ENCODE measurements at places on chromosomes 4 and X. TPM values are rescaled to one million over a fixed set of nuclear protein-coding genes. Genes with fewer than 3 reads are reported as not detected.

- no peak for DNase-seq
These were observed 286.5 kb downstream of the EPHA5 start for GRCh38 chr4:65383589-65384305.

- DNase-seq = no peak
These were observed 246.6 kb upstream of the AADAT start for GRCh38 chr4:170336238-170336775.

DNA sequence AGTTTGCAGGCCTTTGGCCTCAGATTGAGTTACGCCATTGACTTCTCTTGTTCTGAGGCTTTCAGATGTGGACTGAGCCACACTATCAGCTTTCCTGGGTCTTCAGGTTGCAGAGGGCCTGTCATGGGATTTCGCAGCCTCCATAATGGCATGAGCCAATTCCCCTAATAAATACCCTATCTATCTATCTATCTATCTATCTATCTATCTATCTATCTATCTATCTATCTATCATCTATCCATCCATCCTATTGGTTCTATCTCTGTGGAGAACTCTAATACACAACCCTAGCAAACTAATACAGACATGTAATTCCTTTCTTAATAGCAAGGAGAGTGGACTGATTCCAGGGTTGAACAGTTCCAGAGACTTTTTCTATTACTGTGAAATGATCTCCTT is 9.5 kb upstream of the STIM2 start:
- DNase-seq = no peak

GRCh38 chr4:109119852-109120251 is 182.6 kb downstream of the COL25A1 start:
- no peak for DNase-seq

DNA sequence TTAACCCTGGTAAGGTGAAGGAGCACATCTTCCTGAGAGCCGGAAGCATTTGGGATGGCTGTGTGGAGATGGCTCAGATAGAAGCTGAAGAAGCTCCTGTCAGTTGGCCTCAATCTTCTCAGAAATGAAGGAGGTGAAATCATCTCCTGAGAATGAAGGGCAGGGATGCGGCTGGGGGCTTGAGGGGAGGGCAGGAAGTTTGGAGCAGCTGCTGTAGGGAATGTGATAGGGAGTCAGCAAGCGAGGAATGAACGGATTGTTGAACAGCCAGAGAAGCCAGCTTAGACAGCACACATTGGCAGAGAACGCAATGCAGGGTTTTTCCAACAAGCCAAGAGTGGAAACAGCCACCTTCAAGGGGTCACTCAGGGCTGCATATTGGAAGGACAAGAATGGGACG is 10.0 kb downstream of the KCNE5 start:
- DNase-seq = no peak

GRCh38 chrX:130393451-130394074 is 8.1 kb upstream of the GPR119 start:
- DNase-seq = peak; percentile 26

GRCh38 chrX:47634871-47635575 is 5.3 kb upstream of the CFP start:
- DNase-seq = no peak

GRCh38 chr4:94126669-94127068 is 81.0 kb upstream of the SMARCAD1 start:
- DNase-seq = no peak

- DNase-seq = no peak
These were observed 406.8 kb downstream of the SLITRK2 start for GRCh38 chrX:146224442-146224841.

- DNase-seq = no peak
These were observed 193.6 kb downstream of the SOWAHB start for GRCh38 chr4:76704133-76704881.

DNA sequence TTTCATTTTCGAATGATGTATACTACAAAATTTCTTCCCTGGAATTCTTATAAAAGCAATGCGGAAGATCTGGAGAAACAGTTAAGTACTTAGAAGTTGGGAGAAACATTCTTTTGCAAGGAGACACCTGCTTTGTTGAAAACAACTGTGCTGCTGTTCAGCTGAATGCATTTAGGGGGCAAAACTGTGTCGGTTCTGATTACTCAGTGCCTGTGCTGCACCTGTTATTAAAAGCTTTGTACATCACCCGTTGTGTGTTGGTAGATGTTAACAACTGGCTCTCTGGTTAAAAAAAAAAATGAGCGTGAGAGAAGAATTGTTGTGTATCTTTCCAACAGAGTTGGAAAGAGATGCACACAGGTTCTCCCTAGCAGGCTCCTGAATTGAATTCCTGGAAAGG is 184.1 kb upstream of the HHIP start:
- no peak for DNase-seq

DNA sequence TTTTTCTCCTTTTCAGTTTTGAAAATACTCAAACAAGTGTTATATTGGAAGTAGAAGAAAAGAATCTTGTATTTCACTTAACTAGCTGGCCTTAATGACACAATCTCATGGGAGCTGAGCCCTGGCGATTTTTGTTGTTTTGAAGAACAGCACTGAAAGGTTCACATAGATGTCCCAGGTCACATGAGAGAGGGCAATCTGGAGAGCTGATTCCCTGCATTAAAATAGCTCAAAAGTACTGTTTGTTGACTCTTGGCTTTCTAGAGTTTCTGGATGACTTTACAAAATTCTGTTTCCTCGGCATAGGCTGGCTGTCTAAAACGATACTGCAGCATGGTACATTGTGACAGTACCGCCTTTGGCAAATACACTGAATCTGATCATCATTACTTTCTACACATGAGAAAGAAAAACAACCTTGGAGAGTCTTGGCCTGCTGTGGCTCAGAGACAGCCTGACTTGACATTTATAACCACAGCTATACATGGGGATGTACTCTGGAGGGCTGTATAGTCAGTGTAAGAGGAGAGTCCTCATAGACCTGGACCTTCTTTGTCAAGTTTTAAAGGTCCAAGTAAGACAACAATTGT is 119.8 kb upstream of the PDLIM3 start:
- DNase-seq = no peak

- DNase-seq = no peak
These were observed 19.3 kb downstream of the SEL1L3 start for GRCh38 chr4:25843340-25844097.

GRCh38 chr4:25702848-25703247 is 47.2 kb downstream of the SLC34A2 start:
- peak; percentile 4 for DNase-seq

GRCh38 chr4:88286897-88287296 is 2.5 kb upstream of the PPM1K start:
- no peak for DNase-seq

DNA sequence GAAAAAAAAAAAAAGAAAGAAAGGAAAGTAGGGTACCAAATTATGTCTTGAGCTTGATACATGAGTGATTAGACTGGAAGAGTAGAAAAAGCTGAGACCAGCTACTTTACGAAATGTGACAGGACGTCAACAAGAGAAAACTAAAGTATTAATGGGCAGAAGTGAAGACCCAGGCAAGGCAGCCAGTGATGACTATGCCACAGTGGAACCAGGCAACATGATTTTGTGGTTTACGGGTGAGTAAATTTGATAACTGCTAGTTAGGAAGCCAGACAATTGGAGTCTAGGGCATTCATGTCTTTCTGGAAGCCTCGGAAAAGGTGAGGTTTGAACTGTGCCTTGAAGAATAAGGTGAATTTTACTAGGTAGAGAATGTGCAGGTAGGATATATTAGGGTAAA is 326.4 kb downstream of the TENM3 start:
- no peak for DNase-seq

- no peak for DNase-seq
These were observed 388.1 kb upstream of the IGFBP7 start for GRCh38 chr4:57498251-57498650.

DNA sequence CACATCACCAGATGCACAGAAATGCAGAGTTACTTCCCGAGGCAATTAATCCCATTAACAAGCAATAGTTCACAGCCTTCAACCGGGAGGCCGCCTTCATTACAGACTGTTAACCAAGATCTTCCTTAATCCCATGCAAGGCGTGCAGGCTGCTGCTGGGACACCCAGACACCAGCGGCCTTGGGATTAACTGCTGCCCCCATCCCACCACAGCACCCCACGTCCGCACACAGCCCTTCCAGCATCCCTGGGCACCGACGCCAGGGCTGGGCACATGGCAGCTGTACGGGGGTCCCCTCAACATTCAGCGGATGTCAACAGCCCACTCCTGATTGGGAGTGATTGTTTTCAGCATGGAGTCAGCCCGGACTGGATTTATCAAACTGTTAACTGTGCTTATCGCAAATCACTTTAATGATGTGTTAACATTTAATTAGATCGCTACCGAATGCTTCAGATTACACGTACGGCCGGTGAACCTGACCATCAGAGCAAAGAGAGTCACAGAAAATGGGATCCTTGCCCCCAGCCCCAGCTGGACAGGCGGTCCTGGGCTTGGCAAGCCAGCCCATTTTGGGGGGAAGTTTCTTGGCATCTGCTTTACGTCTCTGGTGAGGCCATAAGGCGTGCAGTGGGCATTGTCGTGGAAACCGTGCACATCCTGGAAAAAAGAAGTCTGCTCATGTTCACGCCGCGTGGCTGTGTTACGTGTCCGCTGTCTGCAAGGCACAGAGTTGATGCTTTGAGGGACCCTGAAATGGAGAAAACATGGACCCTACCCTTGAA is 126.4 kb downstream of the HMX1 start:
- no peak for DNase-seq

DNA sequence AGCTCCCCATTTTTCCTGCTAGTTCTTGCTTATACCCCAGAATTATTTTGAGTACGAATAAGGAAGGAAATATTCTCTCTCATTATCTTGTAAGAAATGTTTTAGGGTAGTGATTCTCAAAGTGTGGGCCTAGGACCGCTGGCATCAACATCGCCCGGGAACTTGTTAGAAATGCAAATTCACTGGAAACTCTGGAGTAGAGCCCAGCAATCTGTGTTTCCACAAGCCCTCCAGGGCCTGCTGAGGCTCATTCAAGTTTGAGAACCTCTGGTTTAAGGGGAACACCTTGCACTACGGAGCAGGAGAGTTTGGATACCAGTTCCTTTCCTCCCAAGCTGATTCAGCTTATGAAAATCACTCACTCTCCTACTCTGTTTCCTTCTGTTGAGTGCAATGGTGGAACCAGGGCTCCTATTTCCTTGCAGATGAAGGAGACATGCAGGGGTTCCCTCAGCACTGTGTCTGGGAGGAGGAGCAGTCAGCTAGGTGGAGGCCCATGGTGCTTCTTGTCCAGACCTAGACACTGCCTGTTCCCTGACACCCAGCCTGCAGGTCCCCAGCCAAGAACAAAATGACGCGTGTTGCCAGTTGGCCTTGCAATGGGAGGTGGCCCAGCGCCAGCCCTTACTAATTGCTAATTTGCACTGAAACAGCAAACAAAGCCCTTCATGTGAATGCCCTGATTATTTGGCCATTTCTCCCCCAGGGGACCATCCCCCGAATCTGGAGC is 68.5 kb downstream of the CYTL1 start:
- DNase-seq = no peak

- no peak for DNase-seq
These were observed 40.5 kb downstream of the RRAGB start for GRCh38 chrX:55758033-55758432.

GRCh38 chr4:98430708-98431403 is 169.7 kb downstream of the RAP1GDS1 start:
- DNase-seq = no peak

ASB5 gene
- 102 TPM for polyA plus RNA-seq

DMD gene
- polyA plus RNA-seq = not detected

NPY2R gene
- polyA plus RNA-seq = not detected

ENOX2 gene
- 18.9 TPM for polyA plus RNA-seq

FAAH2 gene
- polyA plus RNA-seq = 0.62 TPM

PF4V1 gene
- polyA plus RNA-seq = not detected

TRIM75 gene
- polyA plus RNA-seq = 0.09 TPM

ENPEP gene
- polyA plus RNA-seq = 16.9 TPM
